ENCODE measurements at places on chromosomes 3 and 15. TPM values are rescaled to one million over a fixed set of nuclear protein-coding genes. Genes with fewer than 3 reads are reported as not detected.

The SLC2A2 gene
- not detected for total RNA-seq

The FBXL22 gene
- total RNA-seq, result 0.15 TPM

The INAFM2 gene
- 4.3 TPM for total RNA-seq

The ZMAT3 gene
- total RNA-seq, result 5.0 TPM

The OSTN gene
- total RNA-seq, result not detected

The TMEM108 gene
- total RNA-seq, result 0.89 TPM

The CFAP91 gene
- total RNA-seq, result 0.50 TPM

The TMEM207 gene
- total RNA-seq, result not detected

The ACKR2 gene
- under 0.01 TPM for total RNA-seq

The LTF gene
- total RNA-seq, result not detected

The STRC gene
- not detected for total RNA-seq

The ANKRD63 gene
- total RNA-seq, result not detected

The UNC13C gene
- not detected for total RNA-seq

The SEMA3G gene
- total RNA-seq, result not detected

The CCNB2 gene
- 141 TPM for total RNA-seq

The BCHE gene
- 10.0 TPM for total RNA-seq

The MCTP2 gene
- 1.8 TPM for total RNA-seq

The MYD88 gene
- total RNA-seq, result 23.0 TPM

The XCR1 gene
- total RNA-seq, result not detected

The ZNF774 gene
- 0.67 TPM for total RNA-seq

The SYNPR gene
- not detected for total RNA-seq

The SAMMSON gene
- not detected for total RNA-seq

The NMD3 gene
- 34.8 TPM for total RNA-seq

The GPR149 gene
- not detected for total RNA-seq

The B3GALNT1 gene
- total RNA-seq, result 23.2 TPM

The TERC gene
- total RNA-seq, result 92.2 TPM

The CADPS gene
- total RNA-seq, result 0.50 TPM

The HEXA gene
- 62.7 TPM for total RNA-seq

The UPK1B gene
- not detected for total RNA-seq

The SV2B gene
- total RNA-seq, result not detected

The WNT5A gene
- total RNA-seq, result 33.5 TPM

The LRRIQ4 gene
- not detected for total RNA-seq
